Activated CD4-positive, alpha-beta T cell treated with anti-CD3 and anti-CD28 coated beads, Interleukin-2, amount 50 U/mL, for 16 hours (primary cell): ENCODE measurements at places on chromosomes 7 and 10.

GRCh38 chr7:84533182-84533581 lies 338.6 kb upstream of the SEMA3A start:
- DNase-seq, result no peak

- DNase-seq, result no peak
Observed at GRCh38 chr10:101772895-101773761, 2.8 kb downstream of the FGF8 start.

DNA sequence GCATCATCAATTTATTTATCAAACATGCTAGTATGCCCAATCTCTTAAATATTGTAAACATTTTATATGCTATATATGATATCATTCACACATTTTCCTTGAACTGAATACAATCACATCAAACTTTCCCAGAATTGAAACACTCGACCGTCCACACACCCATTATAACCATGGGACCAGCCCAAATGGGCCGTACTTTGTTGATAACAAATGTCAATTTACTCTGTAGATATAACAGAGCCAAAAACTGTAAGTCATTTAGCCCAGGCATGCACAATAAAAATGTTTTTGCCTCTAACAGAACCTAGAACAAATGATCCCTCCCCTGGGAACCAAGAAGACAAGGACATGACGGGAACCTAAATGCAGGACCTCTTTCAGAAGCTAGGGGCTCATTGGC lies 683 bp upstream of the ANKRD22 start:
- DNase-seq, result no peak

- DNase-seq, result no peak
Observed at GRCh38 chr10:18684953-18685352, 25.7 kb downstream of the ARL5B start.

GRCh38 chr7:772392-772791 lies 45.3 kb upstream of the PRKAR1B start:
- no peak for DNase-seq

DNA sequence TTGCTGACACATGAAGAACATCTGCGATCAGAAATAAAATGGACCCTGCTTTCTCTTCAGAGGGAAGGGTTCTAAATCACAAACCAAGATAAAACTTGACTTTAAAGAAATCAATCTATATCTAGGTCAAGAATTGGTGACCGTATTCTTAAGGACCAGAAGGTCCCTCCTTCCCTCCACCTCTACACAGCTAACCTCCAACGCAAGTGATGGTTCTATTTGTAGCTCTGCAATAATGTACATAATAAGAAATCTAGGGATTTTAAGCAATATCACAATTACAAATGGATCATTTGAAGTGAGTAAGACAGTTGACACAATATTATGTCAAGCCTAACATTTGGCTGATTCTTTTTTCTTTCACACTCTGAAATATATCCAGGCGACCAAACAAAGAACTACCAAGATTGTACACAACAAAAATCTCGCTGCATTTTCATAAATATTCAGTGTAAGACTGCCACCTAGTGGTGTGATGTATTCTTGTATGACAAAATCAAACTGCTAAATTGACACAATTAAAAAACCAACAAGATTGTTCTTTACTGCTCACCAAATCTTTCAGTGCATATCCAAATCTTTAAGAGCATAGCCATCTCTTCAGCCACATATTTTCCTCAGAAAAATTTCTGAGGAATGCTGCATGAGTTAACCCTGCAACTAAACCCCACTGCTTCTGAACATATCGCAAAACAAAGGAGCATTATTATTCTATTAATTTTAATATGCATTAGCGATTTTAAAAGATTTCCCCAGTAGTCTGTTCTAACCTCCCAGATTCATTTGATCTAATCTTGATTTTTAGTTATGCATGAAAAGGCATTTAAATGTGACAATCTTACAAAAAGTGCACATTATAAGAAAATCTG lies 44.5 kb downstream of the ICA1 start:
- DNase-seq, result peak; percentile 64

DNA sequence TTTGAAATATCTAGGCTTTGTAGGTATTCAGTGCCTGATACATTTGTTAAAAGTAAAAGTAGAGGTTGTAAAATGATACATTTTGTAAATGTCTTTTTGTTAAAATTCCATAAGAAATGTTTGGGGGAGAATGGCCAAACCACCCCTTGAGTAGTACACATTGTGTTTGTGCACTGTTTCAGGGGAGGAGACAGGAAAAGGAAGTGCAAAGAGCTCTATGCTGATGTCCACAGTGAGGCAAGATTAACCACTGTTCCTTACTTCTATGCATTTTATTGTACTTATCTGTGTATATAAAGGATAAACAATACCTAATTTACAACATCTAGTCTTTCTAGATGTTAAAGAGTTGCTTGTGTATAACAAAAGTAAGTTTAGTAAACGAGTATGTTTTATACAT lies 7.4 kb upstream of the CYCS start:
- DNase-seq, result no peak

DNA sequence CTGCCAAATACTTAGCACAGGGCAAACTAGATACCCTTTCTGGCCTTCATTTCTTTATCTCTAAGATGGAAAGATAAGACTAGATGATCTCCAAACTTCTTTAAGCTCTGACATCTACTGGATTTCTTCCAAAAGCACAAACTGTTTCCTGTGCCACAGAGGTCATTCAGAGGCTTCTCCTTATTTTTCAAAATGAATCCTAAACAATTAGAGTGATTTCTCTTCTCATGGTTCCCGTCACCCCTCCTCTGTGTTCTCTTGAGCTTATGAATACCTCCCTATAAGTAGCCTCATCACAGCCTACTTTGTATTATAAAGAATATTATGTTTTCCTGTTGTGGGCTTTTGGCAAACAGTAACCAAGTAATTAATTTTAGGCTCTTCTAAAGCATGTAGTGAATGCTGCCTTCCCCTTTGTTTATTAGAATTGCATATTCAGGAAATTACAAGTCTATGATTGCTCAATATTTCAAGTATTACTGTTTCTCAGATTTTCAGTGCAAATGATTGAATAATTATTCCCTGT lies 179.5 kb downstream of the REEP3 start:
- no peak for DNase-seq

- DNase-seq, result no peak
Observed at GRCh38 chr10:62763155-62763554, 41.4 kb upstream of the ADO start.

- no peak for DNase-seq
Observed at GRCh38 chr10:60877061-60877776, 66.8 kb downstream of the RHOBTB1 start.

GRCh38 chr7:157434701-157435100 lies 97.9 kb downstream of the DNAJB6 start:
- no peak for DNase-seq

GRCh38 chr7:85090143-85090542 lies 96.7 kb downstream of the SEMA3D start:
- DNase-seq, result no peak

GRCh38 chr7:125445836-125446235 lies 516.2 kb upstream of the POT1 start:
- DNase-seq, result no peak

- no peak for DNase-seq
Observed at GRCh38 chr7:81627536-81628287, 142.1 kb downstream of the HGF start.

- DNase-seq, result peak; percentile 8
Observed at GRCh38 chr10:126598009-126598408, 72.5 kb downstream of the C10orf90 start.

- DNase-seq, result no peak
Observed at GRCh38 chr7:988963-989529, 6.1 kb downstream of the CYP2W1 start.

DNA sequence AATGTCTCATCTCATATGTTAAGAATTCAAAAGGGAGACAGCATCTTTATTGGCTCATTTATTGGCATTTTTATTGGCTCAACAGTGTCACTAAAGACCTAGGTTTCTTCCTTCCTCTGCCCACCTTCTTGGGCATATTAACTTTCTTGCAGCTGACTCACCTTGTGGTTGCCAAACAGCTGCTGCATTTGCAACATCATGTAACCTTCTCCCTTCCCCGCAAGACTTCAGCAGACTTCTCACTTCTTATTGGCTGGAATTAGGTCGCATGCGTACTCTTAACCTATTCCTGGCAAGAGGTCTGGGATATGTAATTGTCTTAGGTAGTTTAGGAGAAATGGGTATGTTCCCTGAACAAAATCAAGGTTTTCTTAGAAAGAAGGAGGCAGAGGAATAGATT lies 263.2 kb downstream of the POU6F2 start:
- no peak for DNase-seq

DNA sequence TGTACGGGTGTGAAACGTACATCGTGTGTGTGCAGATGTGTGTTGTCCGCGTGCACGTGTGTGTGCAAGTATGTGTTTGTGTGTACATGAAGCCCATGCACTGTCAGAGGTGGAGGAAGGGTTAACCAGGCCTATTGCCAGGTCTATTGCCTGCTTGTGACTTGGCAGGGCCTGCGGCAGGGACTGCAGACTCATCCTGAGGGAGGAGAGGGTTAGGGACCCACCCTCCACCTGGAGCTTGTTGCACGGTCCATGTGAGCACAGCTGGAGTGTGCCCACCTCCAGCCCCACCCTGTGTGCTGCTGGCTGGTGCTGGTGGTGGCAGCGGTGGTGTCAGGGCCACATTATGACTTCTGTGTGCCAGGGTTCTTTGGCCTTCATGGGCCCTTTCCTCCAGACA lies 7.1 kb upstream of the AQP1 start:
- DNase-seq, result no peak

- peak; percentile 40 for DNase-seq
Observed at GRCh38 chr7:151091431-151091830, 5.2 kb downstream of the AGAP3 start.

DNA sequence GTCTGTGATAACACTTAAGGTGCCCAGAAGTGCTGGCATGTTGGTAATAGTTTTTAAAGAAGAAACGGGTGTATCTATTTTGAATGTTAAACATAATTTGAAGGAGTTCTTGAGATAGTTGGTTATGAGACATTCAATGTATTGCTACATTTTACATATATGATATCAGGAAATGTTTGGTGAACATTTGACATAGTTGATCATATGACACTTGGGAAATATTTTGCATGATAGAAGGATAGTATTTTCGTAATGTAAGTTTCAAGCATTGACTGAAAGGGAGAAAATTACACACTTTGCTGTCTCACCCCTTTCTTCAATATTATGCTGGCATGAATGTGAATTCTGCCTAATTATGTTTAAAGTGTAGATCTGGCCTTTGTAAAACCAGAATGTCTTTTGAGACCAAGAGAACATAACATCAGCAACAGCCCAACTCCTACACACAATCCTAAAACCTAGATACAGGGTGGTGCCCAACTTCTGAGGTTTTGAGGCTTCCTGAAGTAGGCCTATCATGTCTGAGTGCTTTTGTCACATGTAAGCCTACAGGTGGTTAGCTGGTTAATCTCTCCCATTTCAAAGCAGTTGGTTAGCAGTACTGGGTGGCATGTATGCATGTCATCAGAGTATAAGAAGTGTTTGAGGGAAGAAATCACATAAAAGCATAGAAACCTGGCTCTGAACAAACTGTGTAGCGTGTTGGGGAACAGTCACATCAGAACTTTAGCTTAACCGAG lies 2.1 kb downstream of the ADD3 start:
- DNase-seq, result peak; percentile 82

DNA sequence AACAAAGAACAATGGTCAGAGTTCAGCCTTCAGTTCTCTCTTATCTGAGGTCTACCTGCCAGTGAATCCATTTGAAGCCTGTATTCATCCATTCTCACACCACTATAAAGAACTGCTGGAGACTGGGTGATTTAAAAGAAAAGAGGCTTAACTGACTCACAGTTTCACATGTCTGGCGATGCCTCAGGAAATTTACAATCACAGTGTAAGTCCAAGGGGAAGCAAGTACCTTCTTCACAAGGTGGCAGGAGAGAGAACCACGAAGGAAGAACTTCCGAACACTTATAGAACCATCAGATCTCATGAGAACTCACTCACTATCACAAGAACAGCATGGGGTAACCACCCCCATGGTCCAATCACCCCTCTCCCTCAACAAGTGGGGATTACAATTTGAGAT lies 33.0 kb upstream of the SLC25A13 start:
- no peak for DNase-seq

DNA sequence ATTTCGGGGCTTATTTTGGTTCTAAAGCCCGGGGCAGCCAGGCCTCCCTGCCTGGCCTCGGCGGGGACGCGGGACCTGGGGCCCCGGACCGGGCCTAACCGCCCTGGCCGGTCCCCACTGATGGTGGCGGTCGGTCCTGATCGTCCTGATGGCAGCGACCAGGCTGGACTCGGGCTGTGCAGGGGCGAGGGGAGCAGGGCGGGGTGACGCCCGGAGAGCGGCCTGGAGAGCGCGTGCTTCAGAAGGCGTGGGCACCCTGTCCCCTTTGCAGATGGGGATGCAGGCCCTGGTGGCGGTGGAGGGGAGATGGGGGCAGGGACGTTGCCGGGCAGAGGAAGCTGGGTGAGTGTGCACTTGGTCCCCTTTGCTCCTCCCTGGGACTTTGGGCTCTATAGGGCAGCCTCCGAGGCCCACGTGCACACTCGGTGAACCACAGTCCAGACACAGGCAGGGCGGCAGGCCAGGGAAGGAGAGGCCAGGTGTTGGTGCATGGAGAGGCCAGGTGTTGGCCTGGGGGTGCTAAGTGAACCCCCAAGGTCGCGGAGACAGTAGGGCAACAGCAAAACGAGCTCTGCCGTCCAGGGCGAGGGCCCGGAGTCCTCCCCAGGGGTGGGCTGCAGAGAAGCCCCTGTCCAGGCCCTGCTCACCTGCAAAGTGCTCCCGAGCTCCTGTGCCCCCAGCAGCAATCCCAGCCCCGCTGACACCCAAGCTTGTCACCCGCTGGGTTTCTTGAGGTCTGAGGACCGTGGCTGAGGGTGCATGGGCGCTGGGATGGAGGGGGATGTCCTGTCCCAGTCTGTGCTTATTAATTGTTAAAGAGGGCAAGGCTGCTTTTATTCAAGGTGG lies 42.4 kb upstream of the FAM20C start:
- DNase-seq, result peak; percentile 14

GRCh38 chr10:110005719-110006118 lies 2.1 kb upstream of the ADD3 start:
- DNase-seq, result no peak

GRCh38 chr7:7505915-7506314 lies 29.8 kb downstream of the COL28A1 start:
- no peak for DNase-seq

- no peak for DNase-seq
Observed at GRCh38 chr10:110081911-110082310, 74.1 kb downstream of the ADD3 start.

DNA sequence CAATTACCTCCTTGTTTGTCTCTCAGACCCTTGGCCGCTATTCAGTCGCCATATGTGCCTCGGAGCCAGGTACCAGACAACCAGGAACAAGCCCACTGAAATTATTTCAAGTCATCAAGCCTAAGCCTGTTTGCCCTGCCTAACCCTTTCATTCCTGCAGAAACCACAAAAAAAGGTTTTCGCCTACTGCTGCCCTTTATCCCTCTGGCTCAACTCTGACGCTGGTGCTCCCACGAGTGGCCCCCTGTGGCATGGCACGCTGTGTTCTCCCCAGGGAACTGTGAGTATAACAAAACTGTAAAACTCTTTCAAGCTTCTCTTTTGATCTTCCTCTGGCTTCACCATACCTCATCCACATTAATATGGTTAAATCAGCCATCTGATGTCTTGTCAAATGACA lies 215.7 kb upstream of the CDC14C start:
- DNase-seq, result no peak
